ENCODE measurements at places on chromosomes 6 and 20.

- no peak for DNase-seq
These were observed 59.8 kb upstream of the FNDC1 start for GRCh38 chr6:159109391-159109790.

DNA sequence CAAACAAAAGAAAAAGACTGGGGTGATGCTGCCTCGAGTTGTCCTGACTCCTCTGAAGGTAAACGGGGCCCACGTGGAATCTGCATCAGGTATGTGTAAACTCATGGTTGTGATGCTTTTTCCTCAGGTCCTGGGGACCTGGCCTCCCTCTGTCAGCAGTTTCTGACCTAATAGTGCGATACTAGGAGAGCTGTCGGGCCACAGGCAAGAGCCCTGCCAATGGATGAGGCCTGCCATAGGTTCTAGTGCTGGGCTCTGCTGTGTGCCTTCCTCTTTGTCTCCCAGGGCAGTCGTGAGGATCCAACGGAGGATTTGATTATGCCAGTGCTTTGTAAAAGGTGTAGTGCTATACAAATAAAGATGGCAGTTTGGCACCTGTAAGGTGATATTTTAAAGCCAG is 71.2 kb downstream of the ASXL1 start:
- DNase-seq: no peak

DNA sequence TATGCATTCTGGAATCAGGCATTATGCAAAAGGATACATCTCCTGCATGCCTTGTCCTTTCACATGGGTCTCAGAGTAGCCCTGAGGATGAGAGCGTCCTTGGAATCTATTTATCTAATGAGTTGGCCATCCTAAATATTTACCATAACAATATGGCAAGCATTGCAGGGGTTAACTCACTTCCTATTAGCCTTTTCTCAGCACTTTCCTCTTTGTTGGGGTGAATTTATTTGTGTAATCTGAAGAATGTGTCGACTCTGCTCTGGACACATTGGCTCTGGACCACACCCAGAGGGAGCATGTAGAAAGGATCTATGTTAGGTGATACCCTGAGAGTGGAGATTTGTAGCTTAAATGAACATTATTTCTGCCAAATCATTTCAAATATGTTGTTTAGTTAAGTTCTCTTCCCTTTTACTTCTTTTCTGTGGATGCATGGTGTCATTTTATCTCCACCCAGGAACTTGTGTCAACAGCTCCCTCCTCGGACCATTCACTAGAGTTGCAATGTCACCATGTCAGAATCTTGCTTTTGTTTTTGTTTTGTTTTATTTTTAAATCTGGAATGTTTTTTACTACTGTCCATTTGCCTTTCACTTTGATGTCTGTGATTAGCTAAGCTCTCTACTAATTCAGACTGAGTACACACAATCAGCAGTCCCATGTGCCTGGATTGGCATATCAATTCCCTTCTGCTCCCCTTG is 757.0 kb upstream of the MMS22L start:
- no peak for DNase-seq

DNA sequence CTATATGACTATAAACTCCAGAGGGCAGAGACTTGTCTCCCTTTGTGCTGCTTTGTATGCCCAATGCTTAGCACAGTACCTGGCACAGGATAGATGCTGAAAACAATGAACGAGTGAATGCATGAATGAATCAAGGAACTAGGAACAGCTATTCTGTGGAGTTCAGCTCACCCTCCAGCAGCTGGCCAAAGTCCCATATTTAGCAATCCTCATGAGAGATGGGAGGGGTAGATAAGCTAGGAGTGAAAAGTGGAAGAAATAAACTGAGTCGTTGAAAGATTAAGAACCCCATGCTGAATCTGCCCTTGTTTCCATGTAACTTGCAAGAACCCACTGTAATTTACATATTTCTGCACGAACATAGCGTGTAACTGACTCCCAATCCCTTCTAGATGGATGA is 106.5 kb downstream of the MAFB start:
- DNase-seq: no peak

DNA sequence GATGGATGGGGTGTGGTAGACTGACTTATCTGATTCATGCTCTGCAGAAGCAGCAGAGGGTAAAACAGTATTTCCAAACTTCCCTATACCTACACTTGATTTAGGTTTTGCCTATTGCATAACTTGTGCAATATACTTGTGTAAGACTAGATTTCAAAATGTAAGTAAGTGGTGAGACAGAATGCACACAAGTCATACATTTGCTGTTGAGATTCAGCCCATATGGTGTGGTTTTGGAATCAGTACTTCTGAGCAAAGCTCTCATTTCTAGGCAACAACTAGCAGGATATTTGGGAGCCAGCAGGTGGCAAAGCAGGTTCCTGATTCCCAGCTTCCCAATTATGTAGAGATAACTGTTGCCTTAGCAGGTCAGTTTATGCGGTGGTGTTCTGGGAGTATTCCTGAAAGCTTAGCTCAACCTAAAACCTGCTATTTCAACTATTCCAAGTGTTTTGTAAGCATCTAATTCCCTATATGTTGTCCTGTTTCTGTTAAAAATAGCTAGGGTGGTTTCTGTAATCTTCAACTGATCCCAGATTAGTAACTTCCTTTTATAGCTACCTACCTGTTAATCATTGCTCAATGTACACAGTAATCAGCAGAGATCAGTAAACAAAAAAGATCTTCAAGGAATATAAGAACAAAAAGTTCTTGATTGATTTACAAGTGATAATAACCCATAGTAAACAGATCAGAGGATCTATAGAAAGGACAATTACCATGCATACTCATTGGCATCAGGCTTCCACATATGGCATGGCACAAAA is 8.5 kb upstream of the FABP7 start:
- no peak for DNase-seq

DNA sequence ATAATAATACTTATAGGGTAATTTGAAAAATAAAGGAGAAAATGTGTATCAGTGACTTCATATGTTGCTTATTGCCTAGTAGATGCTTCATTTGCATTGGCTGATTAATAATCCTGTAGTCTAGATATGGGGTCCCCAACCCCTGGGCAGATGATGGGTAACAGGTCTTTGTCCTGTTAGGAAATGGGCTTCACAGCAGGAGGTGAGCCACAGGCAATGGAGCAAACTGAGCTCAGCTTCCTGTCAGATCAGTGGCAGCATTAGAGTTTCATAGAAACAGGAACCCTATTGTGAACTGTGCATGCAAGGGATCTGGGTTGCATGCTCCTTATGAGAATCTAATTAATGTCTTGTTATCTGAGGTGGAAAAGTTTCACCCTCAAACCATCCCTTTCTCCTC is 1049.5 kb upstream of the EPHA7 start:
- no peak for DNase-seq

- no peak for DNase-seq
These were observed 2.0 kb upstream of the TPBG start for GRCh38 chr6:82361631-82362030.

- no peak for DNase-seq
These were observed 17.0 kb upstream of the PRL start for GRCh38 chr6:22313796-22314195.

- DNase-seq: no peak
These were observed 37.6 kb downstream of the NR2E1 start for GRCh38 chr6:108203189-108204112.

DNA sequence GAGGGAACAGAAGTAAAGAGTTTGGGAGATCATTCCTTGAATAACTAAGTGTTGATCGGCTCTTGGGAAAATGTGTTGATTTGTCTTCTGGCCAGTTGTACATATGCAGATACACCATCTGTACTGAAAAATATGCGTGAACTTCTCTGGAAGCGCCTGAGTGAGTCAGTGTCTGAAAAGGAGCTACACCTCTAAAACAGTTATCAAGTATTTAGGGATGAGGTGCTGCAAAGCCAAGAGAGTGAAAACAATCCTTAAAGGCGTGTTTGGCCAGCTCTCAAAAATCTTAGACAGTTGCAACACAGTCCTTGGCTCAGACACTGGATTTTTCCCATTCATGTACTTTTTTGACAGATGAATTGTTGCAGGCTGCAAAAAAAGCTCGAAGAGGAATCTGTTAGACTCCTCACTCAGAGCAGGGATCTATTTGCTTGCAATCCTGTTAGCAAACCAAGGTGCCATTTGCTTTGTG is 61.3 kb downstream of the BMP6 start:
- no peak for DNase-seq

- no peak for DNase-seq
These were observed 139.1 kb downstream of the COL9A1 start for GRCh38 chr6:70163795-70164194.

DNA sequence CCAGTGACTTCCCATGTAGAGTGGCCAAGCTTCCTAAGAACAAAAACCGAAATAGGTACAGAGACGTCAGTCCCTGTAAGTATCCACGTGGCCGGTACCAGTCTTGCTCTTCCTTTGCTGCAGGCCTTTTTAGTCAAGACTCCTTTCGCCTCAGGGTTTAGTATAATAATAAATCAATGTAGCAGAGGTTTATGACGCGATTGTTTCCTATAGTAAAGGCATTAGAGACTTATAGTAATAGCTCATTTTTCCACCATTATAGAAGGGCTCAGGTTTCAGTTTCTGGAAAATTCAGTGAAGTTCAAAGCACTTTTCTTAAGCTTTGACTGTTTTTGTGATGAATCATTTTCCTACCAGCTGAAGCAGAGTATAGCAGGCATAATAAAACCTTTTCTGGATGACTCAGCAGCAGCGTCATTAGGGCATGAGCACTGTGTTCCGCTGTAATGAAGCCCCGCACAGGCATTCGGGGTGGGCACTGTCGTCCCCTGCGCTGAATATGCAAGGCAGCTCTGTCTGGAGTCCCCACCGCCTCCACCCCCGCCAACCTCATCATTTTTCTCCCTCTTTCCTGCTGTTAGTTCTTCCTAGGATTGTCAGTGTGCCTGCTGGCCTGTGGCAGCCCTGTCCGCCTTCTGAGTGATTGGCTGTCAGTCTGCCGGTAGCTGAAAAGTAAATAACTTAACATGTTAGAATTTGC is 51.3 kb downstream of the PTPN1 start:
- DNase-seq: no peak

DNA sequence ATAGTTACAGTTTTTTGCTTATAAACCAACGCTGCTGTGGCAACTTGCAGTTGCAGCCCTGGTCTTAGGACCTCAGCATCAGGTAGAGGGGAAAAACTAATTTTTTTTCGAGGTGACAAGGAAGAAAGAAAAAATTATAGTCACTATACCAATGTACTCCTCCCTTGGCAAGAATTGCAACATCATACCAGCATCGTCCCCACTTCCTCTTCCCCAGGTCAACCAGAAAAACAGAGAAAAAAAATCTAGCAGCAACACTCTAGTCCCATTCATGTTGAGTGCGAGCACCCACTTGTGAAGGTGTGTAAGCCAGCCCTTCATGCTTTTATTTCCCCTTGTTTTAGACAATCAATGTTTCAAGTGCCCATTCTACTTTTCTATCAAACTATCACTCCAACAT is 13.1 kb upstream of the DCBLD1 start:
- no peak for DNase-seq

DNA sequence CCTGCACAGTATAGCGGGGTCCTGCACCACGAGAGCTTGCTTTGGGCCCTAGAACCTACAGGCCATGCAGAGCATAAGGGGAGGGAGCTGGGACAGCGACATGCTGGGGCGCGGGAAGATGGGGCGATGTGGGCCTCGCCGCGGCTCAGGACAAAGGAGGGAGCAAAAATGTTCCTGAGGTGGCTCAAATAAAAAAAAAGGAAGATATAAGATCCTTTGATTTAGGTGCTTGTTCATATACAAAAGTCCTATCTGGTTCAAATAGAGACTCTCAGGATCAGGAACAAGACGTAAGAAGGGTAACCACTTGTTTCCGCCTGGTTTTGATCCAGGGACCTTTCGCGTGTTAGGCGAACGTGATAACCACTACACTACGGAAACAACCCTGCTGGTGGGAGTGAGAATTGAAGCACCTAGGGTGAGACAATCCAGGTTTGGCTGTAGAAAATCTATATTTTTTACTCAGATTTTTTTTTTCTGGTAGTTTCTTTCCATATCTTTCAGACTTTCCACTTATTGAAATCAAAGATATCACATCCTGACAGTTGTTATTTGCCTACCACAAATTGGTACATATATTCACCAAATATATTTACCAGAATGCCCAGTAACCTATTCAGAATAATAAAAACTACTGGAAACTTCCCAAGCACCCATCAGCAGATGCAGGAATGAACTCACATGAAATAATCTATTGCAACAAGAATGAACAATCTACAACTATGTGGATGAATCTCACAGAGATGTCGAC is 177.9 kb upstream of the ZNF184 start:
- peak; percentile 72 for DNase-seq

DNA sequence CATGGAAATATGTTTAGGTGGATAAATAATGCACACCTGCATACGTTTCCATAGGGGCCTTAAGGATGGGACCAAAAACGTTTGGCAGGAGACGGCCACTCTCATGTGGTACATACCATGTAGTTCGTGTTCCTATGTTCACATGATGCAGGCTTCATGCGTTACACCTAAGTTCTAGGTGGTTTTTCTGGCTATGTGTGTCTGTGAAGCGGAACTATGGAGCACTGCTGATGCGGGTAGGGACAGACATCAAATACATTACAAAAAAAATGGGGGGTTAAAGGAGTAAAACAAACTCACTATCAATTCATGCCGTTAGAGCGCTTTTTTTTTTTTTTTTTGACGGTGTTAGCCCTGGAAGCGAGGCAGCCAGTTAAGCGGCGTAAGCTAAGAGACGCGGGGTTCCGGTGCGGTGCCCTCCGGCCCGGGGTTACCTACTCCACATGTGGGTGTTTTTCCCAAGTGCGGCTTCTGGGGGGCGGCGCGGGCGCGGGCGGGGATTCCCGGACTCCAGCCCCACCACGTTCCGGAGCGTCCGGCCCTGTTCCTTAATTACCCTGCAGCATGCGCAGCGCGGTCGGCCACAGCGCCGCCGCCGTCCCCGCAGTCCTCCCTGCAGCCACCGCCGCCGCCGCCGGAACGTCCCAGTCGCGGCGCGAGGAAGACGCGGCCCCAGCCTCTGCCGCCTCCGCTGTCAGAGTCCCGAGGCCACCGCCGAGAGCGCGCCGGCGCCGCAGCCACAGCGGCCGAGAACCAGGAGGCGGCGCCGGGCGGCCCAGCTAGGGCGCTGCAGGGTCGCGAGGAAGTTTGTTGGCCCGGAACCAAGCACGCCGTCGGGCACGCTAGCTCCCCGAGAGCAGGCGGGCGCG is 648 bp downstream of the COL19A1 start:
- peak; percentile 65 for DNase-seq

DNA sequence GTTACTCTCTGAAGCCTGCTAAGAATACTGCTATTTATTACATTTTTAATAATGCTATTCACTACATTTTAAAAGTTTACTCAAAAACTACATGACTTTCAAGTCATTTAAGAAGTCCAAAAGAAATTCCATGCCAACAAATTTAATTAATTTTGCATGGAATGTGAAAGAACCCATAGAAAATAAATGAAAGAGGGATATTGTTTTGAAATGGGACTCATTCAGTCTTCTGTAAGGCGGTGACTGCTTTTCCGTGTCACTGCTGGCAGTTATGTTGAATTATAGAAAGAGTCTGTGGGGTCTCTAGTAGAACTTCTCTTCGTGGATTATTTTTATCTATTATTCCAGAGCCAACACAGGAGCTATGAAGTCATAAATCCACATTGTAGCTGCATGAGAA is 211.2 kb downstream of the LAMA2 start:
- DNase-seq: no peak

DNA sequence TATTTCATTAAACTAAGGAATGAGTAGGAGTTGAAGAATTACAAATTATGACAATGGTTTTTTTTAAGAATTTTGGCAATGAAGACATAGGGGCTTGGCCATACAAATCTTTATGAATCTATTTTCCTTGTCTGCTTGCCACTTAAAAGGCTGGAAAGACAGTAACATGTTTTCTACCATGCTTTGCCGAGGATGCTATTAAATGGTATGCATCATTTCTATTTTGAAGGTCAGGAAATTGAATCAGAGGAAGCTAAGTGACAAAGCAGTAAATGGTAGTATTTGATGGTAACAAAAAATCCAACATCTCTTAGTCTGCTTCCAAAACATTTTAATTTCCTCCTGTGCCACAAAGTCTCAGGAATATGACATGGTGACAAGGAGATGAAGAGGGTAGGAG is 287.2 kb downstream of the RFPL4B start:
- DNase-seq: no peak
